ENCODE measurements at places on chromosomes 13 and 19. TPM values are rescaled to one million over a fixed set of nuclear protein-coding genes. Genes with fewer than 3 reads are reported as not detected.
A peak's percentile ranks its signal among the peaks of the same experiment; 100 is the strongest.

DNA sequence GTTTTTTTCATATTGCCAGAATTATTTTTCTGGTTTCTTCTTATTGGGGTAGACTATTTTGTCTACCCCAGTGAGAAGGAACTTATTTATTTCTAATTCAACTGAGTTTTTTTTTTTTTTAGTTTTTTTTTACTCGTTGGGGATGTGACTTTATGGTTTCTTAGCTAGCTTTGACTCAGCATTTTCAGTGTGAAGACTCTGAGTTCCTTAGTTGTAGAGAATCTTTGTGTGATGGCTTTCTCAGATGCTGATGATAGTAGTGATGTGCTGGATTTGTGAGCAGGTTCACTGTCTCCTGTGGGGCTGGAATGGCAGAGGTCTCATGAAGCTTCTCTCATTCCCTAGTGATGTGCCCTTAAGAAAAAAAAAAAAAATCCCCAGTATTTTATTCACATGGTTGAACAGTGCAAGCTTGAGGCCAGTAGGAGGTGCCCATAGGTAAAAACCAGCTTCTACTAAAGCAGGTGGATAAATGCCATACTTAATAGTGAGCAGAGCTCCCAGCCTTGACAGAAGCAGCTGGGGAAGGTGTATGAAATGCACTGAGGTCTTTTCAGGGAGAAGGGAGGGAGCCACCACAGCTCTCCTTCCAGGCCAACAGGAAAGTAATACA is 106.2 kb upstream of the KLF5 start:
- DNase-seq = peak; percentile 64
- no peak overlapping the region for H3K4me3 ChIP-seq
- peaks cover 25% of the 10 kb centered on the region for H3K4me1 ChIP-seq
- no peaks in the 10 kb centered on the region for H3K36me3 ChIP-seq

Gene ABHD13
- 5.6 TPM for total RNA-seq

DNA sequence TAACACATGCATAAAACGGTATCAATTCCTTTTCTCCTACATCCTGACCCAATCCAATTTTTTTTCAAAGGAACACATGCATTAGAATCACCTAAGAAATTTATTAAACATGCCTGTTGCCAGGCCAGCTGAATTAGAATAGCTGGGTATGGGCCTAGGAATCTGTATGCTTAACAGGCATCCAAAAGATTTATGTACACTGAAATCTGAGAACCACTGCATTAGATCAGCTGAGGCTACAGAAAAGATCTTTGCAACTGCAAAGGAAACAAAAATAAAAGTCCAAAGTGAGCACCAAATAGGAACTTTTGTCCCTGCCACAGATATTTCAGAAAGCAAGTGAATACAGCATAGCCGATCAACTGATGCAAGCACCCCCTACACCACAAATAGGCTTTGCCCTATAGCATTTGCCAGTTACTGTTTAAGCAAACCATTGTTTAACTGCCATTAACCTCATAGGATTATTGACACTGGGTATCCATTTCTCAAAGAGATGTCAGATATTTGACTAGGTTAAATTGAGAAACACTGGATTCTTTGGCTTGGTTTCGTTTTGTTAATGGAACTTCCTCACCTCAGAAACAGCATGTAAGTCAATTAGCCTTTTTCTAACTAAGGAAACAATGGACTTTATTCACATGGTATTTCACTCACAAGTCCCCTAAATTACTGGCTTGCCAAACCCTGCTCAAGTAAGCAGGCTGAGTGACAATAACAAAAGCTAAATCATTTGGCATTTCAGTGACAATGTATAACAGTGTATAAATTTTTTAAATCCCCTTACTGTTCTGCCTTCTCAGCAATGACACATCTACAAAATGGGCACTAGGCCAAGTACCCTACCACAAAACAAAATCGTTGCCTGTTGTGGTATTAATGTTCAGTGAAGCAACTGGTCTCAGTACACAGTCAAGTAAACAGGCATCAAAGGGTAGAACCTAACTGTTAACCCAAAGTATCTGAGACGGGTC is 67.8 kb downstream of the SUCLA2 start:
- no peaks in the 10 kb centered on the region for H3K36me3 ChIP-seq
- no peak overlapping the region for H3K27ac ChIP-seq
- no peak overlapping the region for H3K4me3 ChIP-seq
- no peaks in the 10 kb centered on the region for H3K27me3 ChIP-seq
- H3K4me1 ChIP-seq = no peaks in the 10 kb centered on the region

Gene RFPL4AL1
- 2.3 TPM for total RNA-seq

Gene SIGLEC9
- 1.3 TPM for total RNA-seq

- no peaks in the 10 kb centered on the region for H3K4me1 ChIP-seq
- no peaks in the 10 kb centered on the region for H3K27me3 ChIP-seq
- no peak for DNase-seq
- no peaks in the 10 kb centered on the region for H3K36me3 ChIP-seq
- no peak overlapping the region for H3K4me3 ChIP-seq
These were observed 402.7 kb downstream of the IRS2 start for GRCh38 chr13:109383683-109384082.

GRCh38 chr13:75932636-75933035 is 296.5 kb downstream of the LMO7 start:
- DNase-seq = no peak
- no peaks in the 10 kb centered on the region for H3K4me1 ChIP-seq
- no peaks in the 10 kb centered on the region for H3K27me3 ChIP-seq
- H3K27ac ChIP-seq = no peak overlapping the region
- H3K36me3 ChIP-seq = no peaks in the 10 kb centered on the region

Gene BCAM
- total RNA-seq = 89.3 TPM

DNA sequence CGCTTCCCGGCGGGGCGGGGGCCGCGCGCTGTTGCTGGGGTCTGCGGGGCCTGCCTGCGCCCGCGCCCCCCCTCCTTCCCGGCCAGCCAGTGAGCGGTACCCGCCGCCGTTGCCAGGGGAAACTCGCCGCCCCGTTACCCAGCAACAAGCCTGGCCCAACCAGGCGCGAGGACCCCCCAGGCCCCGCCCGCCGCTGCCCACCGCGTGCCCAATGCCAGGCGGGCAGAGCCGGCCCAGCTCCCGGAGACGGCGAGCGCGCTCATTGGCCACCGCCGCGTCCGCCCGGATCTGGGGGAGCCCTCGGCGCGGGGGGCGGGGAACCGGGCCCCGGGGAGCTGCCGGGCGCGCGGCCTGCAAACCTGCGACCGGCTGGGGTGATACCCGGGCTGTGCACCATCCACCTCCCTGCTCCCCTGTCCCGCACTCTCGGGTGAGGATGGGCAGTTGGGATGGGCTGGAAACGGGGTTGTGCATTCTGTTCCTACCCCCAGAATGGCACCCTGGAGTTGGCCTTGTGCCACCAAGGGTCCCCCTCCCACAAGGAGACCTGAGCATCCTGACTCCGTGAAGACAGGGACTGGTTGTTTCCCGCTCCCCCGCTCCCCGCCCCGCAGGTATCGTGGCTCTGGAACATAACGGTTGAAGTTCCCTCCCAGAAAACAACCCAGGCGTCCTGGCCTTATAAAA is 8.8 kb upstream of the BBC3 start:
- peaks cover 45% of the 10 kb centered on the region for H3K4me1 ChIP-seq
- peak; percentile 60 for DNase-seq
- H3K4me3 ChIP-seq = no peak overlapping the region
- H3K27ac ChIP-seq = no peak overlapping the region
- no peaks in the 10 kb centered on the region for H3K36me3 ChIP-seq

DNA sequence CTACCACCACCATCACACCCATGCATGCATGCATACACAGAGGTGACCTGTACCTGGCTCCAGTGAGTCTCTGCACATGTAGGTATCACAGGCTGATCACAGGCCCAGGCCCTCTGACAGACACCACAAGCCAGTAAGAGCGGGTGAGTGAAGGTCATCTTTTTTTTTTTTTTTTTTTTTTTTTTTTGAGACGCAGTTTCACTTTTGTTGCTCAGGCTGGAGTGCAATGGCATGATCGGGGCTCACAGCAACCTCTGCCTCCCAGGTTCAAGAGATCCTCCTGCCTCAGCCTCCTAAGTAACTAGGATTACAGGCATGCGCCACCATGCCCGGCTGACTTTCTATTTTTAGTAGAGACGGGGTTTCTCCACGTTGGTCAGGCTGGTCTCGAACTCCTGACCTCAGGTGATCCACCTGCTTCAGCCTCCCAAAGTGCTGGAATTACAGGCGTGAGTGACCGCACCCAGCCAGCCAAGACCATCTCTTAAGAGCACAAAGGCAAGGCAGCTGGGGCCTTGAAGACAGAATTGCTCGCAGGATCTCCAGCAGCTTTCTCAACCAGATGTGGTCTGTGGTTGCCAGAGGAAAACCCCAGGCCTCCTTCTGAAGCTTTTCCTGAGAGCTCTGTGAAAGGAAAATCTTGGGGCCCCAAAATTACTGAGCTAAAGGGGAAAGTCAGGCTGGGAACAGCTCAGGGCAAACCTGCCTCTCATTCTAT is 3.2 kb upstream of the NKG7 start:
- H3K27ac ChIP-seq = no peak overlapping the region
- no peaks in the 10 kb centered on the region for H3K4me1 ChIP-seq
- DNase-seq = no peak
- no peak overlapping the region for H3K4me3 ChIP-seq
- no peaks in the 10 kb centered on the region for H3K36me3 ChIP-seq

DNA sequence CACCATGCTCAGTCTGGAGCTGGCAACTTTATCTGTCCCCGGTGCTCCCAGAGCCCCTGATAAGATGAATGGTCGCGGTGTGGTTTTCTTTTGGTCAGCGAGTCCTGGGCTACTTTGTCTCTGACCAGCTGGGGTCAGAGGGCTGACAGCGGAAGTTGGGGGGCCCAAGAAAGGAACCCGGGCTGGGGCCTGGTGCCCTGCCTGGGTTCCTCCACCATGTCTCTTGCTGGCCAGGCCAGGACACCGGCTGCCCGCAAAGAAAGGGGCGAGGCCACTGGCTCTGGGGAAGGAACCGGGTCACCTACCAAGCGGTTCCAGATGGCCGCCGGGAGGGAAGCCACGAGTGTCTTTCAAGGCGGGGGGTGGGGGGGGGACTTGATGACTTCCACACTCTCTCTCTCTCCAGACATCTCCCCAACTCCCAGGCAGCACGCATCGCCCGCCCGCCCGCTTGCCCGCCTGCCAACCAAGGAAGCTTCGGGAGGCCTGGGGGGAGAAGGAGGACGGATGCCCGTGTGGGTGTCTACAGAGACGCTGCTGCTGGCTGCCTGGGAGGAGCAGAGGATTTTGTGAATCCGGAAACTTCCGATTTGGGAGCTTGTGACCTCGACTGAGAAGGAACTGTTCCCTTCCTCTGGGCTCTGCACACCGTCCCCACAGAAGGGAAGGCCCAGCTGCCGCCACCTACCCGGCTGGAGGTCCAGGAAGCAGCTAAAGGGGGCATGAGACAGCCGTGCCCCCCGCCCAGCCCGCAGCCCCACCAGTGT is 1.1 kb downstream of the PIP5K1C start:
- peaks cover 13% of the 10 kb centered on the region for H3K4me1 ChIP-seq
- no peaks in the 10 kb centered on the region for H3K27me3 ChIP-seq
- peak; percentile 50 for DNase-seq
- peak overlapping the region; percentile 20 for H3K27ac ChIP-seq

GRCh38 chr19:28857967-28858366 is 355.0 kb downstream of the UQCRFS1 start:
- no peak for DNase-seq
- no peaks in the 10 kb centered on the region for H3K27me3 ChIP-seq
- H3K36me3 ChIP-seq = no peaks in the 10 kb centered on the region

All from body of pancreas (tissue), 4 donors.